Muscle of arm (tissue), 14 donors: ENCODE measurements at places on chromosomes 5 and 9.

DNA sequence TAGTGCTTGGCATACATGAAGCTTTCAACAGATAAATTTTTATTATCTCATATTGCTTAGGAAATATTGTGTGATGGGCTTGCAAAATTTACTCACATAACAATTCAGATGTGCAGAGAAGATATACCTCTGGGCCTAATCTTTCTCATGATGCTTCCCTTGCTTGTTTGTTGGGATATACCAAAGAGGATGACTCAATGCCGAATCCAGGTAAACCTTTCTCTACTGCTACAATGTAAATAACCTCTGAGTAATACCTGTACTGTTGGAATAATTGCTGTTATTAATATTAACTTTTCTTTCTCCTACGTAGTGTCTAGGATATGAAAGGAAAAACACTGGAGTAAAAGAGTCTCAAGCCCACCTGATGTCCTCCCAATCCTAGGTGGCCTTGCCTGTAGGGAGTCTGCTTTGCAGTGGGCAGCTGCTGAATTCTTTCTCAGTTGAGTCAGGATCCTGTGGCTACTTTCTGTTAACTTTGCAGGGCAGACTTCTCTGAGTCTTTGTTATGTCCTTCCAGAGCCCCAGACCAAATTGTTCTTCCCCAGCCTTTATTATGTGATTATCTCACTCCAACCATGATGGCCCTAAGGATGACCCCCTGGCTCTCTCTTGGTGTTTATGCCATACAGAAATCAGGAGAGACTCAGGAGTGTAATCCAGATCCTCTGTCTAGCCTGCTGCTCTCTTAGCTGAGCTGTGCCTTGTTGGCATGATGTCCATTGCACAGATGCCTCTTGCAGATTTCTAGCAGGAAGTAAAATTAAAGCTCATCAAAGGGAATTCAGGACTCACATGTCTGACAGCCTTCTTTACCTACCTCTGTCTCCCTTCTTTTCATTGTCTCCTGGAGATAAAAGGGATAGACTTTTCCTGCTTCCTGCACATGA lies 208.1 kb downstream of the SNX18 start:
- no peak for DNase-seq

DNA sequence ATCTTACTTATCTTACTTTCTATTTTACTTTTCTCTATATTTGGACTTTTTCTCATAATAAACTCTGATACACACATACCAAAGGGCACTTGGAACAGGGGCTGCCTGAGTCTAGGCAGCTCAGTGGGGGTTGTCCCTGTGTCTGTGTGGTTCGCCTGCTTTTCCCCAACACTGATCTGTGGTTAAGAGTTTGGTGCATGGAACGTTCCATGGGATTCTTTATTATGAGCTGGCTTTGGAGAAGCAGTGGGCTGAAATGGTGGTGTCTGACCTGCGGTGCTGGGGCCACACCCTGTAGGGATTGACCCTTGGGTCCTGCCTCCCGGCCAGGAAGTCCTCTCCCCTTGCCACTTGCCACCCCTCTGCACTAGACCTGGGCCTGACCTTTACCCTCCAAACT lies 47.4 kb downstream of the ANKRD33B start:
- no peak for DNase-seq

- DNase-seq: no peak
Measured at GRCh38 chr9:93177676-93178075, 6.3 kb upstream of the WNK2 start.

DNA sequence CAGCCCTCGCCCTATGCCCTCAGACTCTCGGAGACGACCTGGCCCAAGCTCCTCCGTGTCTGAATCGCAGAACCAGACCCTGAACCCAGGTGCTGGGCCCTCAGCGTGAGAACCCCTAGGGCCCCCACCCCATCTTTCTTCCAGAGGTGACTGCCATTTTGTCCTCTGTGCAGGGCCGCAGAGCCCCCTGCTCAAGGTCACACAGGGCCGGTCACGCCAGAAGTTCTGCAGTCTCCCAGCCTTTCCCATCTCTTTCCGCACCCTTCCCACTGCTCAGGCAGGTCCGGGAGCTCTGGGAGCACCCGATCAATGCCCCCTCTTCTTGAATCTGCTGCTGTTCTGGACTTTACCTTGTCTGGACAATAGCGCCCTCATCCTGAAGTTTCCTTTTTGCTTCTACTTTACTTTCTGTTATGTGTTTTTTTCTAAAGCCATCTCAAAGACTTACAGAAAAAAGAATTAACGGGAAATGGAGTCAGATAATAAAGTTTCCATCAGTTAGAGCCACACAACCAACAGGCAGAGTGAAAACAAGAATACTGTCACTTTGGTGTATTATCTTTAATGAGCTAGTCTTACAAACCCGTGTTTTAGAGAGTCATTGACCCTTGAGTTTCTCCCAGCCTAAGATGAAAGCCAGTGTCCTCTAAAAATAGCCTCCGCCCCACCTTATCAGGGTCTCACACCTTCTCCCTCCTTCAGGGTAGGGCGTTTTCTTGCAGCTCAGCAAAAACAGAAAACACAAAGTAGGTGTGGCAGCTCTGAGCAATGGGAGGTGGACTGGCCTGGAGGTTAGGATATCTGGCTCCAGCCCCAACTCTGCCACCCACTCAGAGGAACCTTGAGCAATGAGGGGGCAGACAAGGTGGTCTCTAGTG lies 1.8 kb downstream of the TMOD1 start:
- no peak for DNase-seq

GRCh38 chr5:151718153-151718552 lies 31.4 kb upstream of the SPARC start:
- no peak for DNase-seq

- DNase-seq: peak; percentile 74
Measured at GRCh38 chr9:87119328-87119881, 172.1 kb upstream of the GAS1 start.

- peak; percentile 94 for DNase-seq
Measured at GRCh38 chr5:114450437-114450836, 88.6 kb downstream of the KCNN2 start.

- no peak for DNase-seq
Measured at GRCh38 chr9:125447202-125447802, 185.7 kb downstream of the GAPVD1 start.

DNA sequence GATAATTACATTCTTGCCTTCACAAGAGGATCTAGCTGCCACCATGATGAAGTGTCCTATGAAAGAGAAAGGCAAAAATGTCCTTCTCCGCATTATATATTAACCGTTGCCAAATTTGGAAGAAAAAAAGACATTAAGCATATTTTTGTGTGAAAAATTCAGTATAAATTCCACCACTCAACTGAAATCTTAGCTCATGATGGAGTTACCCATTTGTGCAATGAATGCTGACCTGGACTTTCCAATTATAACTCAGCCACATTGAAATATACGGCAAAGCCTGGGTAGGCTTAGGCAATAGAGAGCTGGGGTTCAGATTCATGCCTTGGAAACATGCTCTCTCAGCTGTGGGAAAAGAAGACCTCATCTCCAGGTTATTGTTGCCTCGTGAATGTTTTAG lies 71.3 kb upstream of the VCAN start:
- no peak for DNase-seq

DNA sequence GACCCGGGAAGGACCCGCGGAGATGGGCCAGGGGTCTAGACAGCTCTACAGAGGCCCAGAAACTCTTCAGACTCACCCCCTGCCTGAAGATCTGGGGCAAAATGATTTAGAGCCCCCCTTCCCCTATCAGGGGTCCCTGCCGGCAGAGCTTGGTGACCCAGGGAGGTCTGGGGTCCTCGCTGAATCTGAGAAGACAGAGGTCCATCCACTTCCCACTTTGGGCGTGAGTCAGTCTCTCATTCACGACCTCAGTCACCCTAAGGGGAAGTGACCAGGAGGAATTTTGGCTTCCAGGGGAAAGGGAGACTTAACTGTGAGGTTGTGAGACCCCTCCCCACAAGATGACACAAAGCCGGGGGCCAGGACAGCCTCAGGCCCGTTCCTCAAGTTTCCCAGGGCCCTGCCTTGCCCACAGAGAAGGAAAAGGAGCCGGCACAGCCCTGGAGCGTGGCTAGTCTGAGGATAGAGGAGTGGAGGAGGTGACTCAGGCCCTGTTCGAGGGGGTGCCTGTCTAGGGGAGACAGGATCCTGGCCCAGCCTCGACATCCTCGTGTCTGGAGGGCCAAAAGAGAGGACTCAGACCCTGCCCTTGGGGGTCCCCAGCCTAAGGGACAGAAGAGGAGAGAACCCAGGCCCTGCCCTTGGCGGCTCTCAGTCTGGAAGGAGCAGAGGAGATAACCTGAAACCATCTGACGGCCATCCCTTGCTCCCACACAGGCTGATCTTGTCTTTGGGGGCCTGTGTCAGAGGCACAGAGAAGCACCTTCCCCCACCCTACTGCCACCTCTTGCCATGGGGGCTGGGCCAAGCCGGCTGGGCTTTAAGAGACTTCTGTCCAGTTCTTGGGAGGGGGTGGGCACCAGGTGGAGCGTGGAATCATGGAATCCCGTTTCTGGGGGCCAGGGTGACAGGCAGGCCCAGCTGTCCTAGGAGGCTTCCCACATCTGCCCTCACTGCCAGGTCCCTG lies 889 bp downstream of the PDLIM4 start:
- no peak for DNase-seq

DNA sequence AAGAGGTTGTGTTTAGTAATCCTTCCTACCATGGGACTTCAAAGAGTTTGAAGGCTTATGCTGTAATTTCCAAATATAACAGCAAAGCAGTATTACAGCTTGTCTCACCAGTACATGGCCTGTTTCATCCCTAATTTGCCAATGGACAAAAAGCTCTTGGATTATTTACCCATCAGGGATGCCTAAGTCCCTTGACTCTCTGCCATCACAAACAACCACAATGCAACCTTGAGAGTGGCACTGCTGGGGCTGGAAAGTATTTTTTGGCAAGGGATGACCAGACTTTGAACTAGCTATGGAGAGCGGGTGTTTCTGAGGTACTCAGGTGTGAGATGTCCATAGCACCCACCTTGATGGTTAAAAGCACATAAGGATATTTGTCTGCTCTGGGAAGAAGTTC lies 9.1 kb downstream of the MAMDC2 start:
- DNase-seq: no peak

GRCh38 chr5:96150007-96150406 lies 188.4 kb upstream of the ELL2 start:
- DNase-seq: no peak

DNA sequence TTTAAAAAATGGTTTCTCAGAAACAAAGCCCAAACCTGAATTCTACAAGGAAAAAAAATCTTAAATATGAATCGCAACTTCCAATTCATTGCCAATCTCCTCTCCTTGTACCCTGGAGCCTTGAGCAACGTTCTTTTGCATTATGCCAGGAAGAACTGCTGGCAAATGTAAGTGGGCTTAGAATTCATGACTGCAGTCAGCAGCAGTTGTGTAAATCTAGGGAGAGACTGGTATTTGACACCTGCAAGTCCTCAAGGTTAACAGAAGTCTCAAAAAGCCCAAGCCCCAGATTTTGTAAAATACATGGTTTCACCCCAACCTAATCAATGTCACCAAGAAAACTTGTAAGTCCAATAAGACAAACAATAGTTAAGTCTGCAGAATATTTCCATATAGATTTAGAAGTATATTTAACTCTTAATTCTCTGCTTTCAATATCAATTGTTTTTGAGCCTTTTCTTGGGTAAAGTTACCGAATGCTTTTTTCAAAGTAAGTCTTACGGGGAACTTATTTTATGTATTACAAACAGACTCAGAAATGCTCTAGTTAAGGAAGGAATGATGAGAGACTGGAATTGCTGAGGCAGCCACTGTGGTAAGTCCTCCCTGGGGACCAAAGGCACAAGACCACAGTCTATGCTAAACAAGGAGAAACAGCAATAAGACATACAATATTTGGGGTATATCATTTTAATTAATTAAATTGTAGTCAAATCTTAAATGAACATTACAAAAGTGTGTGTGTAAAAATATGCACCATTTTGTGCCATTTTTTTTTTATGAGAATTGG lies 31.3 kb downstream of the ELL2 start:
- DNase-seq: no peak

DNA sequence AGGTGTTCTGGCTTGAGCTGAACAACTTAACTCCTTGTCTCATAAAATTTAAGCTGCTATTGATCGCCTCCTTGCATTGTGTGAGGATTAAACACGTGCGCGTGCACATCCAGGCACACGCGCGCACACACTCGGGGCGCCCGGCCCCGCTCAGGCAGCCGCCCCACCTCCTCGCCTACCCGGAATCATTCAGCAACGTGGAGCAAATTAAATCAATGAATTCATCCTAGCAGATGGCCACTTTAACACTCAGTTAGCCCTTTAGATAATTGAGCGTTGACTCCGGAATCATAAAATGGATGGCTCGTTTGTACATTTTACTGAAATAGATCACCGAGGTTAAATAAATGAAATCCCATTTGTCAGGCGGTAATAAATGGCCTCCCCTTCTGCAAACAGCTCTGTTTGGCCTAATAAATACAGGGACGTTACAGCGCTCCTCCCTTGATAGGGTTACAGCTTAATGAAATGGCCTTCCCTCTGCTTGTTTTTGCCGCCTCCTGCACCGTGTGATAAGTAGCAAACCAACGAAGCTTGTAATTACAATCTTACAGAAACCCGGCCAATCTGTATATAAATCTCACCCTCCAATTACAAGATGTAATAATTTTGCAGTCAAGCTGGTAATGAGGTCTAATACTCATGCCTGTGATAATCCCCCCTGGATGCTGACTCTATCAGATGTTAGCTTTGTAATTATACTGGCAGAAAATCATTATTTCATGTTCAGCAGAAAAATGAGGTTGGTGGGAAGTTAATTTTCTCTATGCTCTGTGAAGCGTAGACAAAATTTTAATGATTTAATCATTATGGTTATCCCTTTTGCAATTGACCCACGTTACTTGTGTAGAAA lies 229.7 kb upstream of the IRX4 start:
- no peak for DNase-seq

GRCh38 chr9:100938507-100938906 lies 90.0 kb upstream of the PLPPR1 start:
- no peak for DNase-seq

- DNase-seq: no peak
Measured at GRCh38 chr5:177425196-177425800, 1.2 kb upstream of the GRK6 start.

GRCh38 chr9:95627802-95628201 lies 111.0 kb upstream of the PTCH1 start:
- DNase-seq: no peak

- DNase-seq: peak; percentile 55
Measured at GRCh38 chr9:83956086-83956435, 24.0 kb downstream of the HNRNPK start.

GRCh38 chr9:124840300-124840833 lies 12.9 kb upstream of the WDR38 start:
- no peak for DNase-seq
